ENCODE measurements at places on chromosomes 5 and 9.

- DNase-seq = no peak
Measured at GRCh38 chr9:85172001-85172978, 502.8 kb downstream of the NTRK2 start.

DNA sequence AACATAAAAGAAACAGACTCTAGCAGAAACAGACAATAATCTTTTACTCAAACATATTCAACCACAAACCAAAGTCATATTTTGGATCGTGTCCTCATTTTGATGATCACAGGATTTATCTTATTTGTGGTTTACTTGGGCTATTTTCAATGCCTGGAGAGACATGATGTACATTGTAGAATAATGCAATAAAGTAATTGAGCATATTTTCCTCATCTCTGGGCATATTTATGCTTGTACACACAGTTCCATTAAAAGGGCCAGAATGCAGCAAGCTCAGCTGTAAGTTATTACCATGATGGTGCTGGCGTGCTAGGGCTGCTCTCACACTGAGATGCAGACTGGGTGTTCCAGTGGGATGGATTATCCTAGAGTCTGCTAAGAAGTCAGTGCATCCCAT is 456.7 kb downstream of the TLE4 start:
- DNase-seq = no peak

GRCh38 chr5:160312134-160312959 is at the start of gene CCNJL:
TSS of gene CCNJL (minus strand) at chr5:160312564. CDS start at chr5:160311923, 641 bp downstream.
- DNase-seq = no peak

DNA sequence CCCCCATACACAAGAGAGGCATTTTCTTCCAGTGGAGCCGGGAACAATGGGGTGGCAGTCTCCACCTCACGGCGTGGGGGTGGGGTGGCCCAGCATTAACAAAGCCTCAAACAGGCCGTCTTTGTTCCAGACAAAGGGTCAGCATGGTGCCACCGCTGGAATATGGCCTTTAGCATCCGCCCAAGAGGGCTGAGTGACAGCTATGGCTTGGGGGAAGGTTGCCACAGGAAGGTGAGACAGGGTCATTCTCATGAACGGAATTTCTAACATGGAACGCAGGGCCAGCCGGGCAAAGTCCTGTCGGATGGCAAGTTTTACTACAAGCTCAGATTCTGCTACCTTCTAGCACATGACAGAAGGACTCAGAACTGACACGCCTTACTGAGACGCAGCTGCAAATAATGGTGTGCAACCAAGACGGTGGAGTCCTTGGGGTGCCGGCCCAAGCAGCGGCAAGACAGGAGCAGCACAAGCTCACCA is 64.0 kb downstream of the OTULIN start:
- no peak for DNase-seq

- DNase-seq = no peak
Measured at GRCh38 chr5:156188016-156188415, 138.9 kb upstream of the SGCD start.

GRCh38 chr5:72465066-72465465 is 42.1 kb downstream of the ZNF366 start:
- no peak for DNase-seq

DNA sequence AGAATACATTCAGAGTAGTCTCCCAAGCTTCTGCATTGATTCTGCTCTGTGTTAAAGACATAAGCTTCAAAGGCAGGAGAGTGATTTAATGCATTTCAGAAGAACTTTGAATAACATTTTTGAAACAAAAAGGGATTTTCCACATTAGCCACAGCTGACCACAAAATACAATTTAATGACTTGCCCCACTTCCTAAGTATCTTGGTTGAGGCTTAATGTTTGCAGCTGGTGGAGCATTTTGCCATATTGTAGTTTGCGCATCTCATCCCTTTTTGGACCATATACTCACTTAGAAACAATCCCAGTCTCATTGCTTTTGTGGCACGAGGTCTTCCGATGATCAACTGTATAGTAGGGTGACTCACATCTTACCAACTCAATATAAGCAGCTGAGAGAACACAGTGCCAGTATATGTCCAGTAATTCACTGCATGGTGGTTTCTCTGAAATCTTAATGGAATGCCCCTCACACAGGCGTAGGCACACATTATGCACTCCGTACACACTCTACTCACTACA is 455.8 kb upstream of the PTGER4 start:
- peak; percentile 92 for DNase-seq

DNA sequence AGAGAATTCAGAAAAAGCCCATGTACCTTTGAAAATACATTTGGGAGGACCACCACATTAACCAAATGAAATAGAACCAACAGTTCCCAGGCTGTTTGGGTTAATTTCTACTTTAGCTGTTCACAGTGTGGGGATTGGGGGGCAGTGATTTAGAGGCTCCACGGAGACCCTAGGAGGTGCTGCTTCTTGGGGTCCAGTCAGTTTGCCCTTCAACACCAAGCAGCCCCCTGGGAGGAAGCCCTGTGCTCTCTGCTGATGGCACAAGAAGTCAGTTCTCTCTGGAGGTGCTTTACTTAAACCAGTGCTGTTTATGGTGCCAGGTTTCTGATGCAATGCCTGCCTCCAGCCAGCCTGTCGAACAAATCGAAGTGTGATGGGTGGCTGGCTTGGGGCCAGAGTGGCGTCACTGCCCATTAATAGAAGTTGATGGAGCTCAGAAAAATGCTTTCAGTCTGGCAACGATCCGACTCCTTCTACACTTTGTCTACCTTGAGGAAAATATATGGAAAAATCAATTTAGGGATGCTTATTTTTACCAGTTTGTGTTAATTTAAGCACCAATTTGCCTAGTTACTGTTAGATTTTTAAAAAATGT is 134.0 kb downstream of the SNX18 start:
- DNase-seq = no peak

DNA sequence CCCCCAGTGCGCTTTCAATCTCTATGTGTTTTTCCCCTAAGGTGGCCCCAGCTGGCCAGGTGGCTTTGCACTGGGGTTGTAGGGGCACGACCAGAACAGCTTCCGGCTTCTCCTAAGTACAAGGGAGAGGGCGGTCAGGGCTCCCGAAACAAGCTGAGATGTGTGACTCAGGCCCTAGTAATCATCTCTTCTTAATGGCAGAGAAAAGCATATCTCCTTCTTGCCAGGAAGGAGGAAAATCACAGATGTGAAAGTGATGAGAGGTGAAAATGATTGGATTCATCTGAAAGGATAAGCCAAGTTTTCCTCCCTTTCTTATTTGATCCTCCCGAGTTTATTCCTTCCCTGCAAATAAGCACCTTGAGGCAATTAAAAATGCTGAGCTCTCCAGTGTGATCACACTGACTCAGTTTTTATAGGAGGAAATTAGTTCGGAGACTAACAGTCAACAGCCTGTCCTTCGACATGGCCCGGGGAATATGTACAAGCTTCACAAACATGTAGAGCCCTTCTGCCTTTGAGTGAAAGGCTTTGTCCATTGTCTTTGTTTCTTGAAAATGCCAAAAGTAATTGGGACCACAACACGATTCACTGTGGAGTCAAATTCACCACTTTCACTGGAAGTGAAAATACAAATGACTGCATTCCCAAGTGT is 514.8 kb downstream of the PSAT1 start:
- DNase-seq = no peak
